ENCODE measurements at places on chromosomes 7 and 10.

GRCh38 chr7:98472521-98472954 is 71.6 kb upstream of the BAIAP2L1 start:
- no peak for DNase-seq

DNA sequence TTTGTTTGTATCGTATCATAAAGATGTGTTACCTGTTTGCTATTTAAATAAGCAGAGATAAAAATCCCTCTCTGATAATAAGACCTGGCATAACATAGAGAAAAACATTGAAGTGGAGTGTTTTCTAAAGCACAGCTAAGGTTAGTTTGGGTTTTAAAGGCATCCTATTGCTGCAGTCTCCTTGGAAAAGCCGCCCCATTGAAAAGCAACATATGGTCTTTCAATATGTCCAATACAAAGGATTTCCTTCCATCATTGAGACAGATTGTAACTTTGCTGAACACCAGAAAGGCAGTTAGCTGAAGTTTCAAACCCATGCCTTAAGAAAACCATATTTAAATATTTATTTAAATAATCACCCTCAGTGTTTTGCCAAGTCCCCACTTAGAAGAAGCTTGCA is 898.5 kb upstream of the KCND2 start:
- DNase-seq: no peak

- DNase-seq: no peak
These were observed 35.0 kb upstream of the ZNF32 start for GRCh38 chr10:43683451-43684291.

DNA sequence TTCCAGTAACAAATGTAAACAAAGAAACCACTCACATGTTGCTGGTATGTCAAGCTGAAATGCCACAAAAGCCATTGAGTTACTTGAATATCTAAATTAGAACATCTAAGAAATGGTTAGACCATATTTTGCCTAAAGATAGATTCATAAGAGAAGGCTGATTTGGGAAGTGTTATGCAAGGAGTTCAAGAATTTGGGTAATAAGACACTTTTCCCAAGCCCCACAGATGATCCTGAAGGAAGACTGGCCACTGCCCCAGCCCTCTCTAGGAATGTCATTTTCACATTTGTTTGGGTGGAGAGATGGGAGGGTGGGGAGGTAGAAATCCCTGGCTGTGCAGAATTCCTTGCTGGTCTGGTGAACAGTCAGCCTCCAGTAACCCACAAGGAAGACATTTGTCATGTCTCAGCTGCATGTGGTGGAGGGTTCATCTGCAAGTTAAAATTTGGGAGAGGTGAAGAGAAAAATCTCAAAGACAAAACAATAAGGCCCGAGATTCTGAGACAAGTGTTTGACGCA is 427.2 kb upstream of the KLF6 start:
- no peak for DNase-seq

DNA sequence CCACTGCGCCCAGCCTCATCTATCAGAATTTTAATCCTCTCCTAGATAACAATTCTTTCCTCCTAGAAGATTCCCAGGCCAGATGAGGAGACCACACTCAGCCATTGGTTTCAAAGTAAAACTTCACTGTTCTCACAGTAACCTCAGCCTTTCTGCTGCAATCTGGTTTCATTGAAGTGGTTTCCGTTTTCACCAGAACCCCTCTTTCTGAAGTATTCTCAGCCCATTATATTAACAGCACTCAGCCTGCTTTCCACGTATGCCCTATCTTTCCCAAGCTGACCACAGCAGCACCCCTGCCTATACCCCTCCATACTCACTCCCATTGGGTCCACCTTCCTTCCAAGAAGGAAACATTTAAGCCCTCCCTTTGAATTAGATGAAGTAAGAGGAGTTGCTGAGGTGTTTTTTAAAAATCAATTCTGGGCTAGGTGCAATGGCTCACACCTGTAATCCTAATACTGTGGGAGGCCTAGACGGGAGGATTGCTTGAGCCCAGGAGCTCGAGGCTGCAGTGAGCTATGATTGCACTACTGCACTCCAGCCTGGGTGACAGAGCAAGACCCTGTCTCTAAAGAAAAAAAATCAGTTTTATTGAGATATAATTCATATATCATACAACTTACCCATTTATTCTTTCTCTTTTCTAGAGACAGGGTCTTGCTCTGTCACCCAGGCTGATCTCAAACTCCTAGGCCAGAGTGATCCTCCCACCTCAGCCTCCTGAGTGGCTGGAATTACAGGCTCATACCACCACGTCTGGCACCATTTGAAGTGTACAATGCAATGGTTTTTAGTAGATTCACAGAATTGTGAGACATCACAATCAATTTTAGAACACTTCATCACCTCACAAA is 11.3 kb downstream of the PLAU start:
- DNase-seq: no peak

DNA sequence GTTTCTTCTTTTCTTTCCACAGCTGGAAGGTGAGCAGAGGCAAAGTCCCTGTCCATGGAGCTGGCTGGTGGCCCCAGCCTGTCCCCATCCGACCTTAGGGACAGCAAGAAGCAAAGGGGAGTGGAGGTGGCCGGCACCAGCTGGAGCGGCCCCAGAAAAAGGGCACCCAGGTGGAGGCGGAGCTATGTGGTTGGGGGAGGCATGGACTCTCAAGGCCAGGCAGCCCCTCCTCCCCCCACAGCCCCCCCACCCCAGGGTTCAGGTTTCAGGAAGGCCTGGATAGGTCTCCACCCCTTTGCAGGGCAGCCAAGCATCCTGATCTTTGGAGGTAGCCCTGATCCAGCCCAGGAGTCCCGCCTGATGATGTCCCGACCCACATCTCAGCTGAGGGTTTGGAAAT is at the start of gene SSC4D:
Gene SSC4D (minus strand): TSS at position 161 of the 400 bp plus-strand sequence. CDS start 5,258 bp downstream, outside the sequence.
- DNase-seq: no peak

GRCh38 chr7:10557375-10557774 is 416.3 kb upstream of the PHF14 start:
- DNase-seq: no peak

GRCh38 chr7:135645296-135645904 is 16.9 kb upstream of the STMP1 start:
- peak; percentile 28 for DNase-seq

DNA sequence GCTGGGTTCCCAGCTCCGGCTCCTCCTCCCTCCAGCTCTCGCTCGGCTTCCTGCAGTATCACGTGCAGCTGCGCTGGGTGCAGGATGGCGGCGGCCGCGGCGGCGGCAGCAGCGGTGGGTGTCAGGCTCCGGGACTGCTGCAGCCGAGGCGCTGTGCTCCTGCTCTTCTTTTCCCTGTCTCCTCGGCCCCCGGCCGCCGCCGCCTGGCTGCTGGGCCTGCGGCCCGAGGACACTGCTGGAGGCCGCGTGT is at the start of gene CNNM1:
Gene CNNM1 (plus strand): TSS at position 53 of the 250 bp plus-strand sequence. CDS start 32 bp downstream, at position 85.
- no peak for DNase-seq

GRCh38 chr7:124651136-124651535 is 114.5 kb downstream of the GPR37 start:
- DNase-seq: no peak

DNA sequence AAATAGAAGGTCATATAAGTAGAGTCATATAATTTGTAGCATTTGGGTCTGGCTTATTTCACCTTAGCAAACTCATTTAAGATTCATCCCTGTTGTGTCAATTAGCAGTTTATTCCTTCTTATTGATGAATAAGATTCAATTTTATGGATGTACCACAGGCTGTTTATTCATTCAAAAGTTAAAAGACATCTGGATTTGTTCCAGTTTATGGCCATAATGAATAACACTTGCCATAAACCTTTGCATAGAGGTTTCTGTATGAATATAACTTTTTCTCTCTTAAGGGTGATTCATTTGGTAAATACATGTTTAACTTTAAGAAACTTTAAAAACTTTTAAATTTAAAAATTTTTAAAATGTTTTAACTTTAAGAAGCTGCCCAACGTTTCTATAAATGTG is 66.4 kb downstream of the CPED1 start:
- DNase-seq: no peak

- no peak for DNase-seq
These were observed 110.4 kb upstream of the ZNF438 start for GRCh38 chr10:31142026-31142425.

GRCh38 chr10:35194906-35195305 is 68.3 kb downstream of the CREM start:
- no peak for DNase-seq

DNA sequence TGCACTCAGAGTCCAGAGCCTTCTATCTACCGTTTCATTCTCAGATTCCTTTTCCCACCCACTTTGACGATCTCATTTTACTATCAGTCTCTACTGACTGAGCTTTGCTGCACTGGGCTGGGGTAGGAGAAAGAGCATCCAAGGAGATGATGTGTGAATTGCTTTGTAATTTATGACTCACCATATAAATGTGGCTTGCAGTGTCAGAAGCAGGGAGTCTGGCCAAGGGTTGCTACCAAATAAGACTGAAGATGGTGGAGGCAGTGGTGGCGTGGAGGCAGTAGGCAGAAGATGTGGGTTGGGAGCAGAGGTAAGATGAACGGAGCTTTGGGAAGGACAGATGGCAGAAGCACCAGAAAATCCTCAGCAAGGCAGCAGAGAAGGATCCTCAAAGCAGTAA is 73.3 kb upstream of the AGK start:
- no peak for DNase-seq

DNA sequence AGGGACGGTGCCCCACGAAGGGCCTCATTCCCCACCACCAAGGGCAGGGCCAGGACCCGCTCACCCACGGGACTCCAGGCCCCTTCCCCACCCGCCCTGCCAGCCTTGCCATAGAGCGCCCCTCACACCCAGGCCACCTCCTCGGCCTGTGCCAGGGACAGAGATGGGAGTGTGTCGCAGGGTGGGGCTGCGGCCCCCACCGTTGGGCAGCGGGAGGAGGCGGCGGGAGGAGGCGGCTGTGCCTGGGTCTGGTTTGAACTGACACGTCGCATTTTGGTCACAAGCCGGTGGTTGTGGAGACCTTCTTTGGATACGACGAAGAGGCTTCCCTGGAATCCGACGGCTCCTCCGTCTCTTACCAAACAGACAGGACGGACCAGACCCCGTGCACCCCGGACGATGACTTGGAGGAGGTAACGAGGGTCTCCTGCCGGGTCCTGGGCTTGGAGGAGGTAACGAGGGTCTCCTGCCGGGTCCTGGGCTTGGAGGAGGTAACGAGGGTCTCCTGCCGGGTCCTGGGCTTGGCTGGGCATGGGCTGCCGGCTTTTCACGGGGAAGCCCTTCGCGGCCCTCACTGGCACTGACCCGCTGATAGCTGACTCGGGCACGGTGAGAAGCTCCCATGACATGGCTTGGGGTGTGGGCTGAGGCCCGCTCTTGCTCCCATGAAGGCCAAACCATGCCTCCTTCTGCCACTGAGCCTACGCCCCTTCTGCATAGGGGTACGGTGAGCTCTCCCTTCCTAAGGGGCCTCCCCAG is 46.4 kb upstream of the DPYSL4 start:
- no peak for DNase-seq

GRCh38 chr10:122464586-122464985 is 3.2 kb downstream of the HTRA1 start:
- DNase-seq: no peak

DNA sequence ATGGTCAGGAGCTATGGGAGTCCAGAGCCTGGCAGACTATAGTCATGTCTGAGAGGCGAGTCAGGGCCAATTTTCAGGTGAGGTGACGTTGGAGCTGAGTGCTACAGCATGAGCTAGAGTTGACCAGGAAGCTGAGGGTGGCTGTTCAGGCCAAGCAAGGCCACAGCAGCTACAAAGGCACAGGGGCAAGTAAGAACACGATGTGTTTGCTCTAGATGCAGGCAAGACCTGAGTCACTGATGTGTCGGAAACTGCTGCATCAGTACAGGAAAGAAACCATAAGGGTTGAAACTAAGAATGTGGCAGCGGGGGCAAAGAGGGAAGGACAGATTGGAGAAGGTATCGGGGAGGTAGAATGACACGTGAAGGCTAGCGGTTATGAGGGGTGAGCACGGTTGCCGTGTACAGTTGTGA is 11.8 kb upstream of the RRP12 start:
- DNase-seq: no peak

DNA sequence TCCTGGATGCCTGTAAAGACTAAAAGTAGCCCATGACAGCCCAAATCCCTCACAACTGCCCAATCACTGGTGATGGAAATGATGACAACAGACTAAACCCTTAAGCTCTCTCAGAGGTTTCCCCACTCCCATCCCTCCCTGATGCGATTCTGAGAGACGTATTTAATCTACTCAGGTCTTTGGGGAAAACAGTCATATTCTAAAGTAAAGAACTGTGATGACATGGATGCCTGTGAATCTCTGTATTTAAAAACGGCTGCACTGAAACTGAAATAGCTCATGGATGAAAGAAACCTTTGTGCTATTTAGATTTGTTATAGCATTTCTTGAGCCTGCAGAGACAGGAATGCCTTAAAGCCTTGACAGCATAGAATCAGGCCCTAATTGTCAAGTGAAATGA is 28.5 kb downstream of the VPS41 start:
- no peak for DNase-seq

GRCh38 chr10:22593636-22594198 is 120.7 kb downstream of the PIP4K2A start:
- no peak for DNase-seq

DNA sequence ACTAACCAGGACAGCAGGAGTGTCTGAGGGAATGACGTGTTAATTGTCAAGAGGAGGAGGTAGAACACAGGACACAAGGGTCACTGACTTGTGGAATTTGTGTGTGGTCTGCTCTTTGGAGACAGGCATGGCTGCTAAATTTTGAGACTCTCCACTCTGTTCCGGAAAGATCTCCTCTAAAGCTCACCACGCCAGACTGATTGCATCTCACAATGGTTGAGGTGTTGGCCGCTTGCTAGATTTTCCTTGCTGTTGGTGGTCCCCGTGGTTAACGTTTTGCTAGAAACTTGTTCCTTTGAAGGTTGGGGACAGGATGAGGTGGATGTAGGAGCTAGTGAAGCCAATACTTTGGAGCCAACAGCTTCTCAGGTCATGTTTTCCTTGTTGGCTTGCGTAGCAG is 57.0 kb downstream of the MCMBP start:
- DNase-seq: no peak

DNA sequence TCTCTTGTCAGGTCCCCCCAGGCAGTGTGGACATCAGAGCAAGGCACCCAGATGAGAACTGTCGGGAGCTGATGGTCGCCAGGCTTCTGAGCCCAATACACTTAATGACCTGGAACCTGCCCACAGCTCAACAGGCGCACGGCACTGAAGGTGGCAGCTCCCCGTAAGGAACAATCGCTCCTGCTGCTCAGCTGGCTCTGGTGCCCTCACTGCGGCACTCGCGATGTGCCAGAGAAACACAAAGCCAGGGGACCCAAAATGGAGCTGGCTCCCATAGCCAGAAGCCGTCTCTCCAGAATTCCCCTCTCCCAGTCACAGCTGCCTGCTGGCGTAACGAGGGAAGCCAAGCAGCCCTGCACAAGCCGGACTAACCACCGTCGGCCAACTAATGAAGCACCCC is 6.3 kb downstream of the CALN1 start:
- DNase-seq: no peak

Measured in NCI-H2081 treated with DMSO at 0.1 percent for 48 hours (cell line).